ENCODE measurements at places on chromosomes 3 and 15.

GRCh38 chr15:39644136-39644535 lies 63.3 kb downstream of the THBS1 start:
- no peak for DNase-seq

- no peak for DNase-seq
Observed at GRCh38 chr15:56342653-56343052, 22.6 kb upstream of the TEX9 start.

DNA sequence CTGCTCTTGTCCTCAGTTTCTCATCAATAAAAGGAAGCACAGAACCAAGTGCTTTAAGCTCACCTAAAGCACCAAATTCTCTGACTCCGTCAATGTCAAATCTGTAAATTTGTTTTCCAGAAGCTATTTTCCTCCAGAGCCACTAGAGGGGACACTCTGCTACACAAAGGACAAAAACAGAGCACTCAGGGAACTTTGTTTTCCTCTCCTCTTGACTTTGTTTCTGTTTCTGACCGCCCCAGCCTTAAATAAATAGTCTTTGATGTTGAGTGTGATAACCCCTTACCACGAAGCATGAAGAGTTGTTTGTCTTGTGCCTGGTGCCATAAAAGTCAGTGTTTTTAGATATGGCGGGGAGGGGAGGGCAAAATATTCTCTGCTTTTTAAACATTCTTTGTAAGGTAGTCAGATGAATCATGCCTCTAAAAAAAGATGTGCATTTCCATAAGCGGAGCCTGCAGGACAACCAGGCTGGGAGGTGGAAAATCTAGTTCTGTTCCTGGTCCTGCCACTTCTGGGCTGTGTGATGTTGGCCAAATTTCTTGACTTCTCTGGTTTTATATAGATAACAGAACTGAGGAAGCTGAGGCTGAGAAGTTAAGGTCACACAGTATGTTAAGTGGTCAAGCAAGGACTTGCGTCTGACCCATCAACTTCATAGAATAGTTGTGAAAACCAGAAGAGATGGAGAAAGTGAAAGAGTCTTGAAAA lies 7.3 kb upstream of the ZBTB38 start:
- DNase-seq = peak; percentile 42

DNA sequence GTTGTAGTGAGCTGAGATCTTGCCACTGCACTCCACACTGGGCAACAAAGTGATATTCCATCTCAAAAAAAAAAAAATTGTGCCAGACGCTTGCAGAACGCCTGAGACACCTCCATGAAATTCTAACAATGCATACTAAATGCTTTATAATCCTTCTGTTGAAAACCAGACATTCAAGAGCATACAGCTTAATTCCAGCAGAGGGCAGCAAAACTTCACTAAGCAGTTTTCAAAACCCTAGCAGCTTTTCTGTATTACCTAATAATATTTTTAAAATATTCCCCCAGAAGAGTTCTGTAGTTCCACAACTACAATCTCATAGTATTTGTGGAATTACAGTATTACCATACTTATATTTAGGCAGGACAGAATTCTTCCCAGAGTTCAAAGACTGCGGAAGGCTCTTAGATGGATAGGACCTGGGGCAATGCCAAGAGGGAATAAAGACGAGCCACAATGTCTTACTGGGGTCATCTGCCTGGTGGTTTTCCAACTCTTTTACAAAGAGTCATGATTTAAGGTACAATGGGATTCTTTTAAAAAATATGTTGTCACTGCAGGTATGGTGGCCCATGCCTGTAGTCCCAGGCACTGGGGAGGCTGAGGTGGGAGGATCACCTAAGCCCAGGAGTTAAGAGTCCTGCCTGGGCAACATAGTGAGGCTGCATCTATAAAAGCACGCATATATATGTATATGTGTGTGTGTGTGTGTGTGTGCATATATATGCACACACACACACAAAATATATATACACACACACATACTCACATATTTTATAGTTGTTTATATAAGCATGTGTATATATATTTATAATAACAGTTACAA lies 19.6 kb upstream of the TASOR start:
- peak; percentile 74 for DNase-seq

- no peak for DNase-seq
Observed at GRCh38 chr3:179376474-179376873, 29.0 kb downstream of the MFN1 start.

- DNase-seq = no peak
Observed at GRCh38 chr3:190038050-190038933, 82.4 kb downstream of the P3H2 start.

DNA sequence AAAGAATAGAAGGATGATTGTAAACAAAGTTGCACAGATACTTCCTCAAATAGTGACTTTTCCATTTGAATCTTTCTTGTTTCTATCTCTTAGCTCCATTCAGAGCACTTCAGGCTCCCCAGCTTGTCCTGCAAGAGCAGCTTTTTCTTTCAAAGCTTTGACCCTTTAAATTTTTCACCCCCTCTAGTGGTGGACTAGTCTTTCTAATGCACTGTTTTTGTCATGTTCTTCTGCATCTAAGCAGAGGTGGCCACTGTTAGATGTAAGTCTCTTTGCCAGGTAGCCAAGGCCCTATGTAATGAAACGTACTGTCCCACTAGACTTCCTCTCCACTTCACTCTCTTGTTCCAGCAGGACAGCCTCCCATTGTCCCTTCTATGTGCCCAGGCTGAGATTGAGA lies 74.0 kb upstream of the MANF start:
- no peak for DNase-seq
